ENCODE measurements at places on chromosomes 1 and 21.
A peak's percentile ranks its signal among the peaks of the same experiment; 100 is the strongest.

DNA sequence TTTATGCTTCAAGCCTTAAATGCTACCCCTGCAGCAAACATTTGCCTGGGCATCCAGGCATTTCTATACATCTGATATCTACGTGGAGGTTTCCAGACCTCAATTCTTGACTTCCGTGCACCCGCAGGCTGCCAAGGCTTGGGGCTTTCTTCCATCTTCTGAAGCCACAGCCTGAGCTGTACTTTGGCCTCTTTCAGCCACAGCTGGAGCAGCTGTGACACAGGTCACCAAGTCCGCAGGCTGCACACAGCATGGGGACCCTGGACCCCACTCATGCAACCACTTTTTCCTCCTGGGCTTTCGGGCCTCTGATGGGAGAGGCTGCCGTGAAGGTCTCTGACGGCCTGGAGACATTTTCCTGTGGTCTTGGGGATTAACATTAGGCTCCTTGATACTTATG lies 5.4 kb upstream of the HAO2 start:
- DNase-seq, result no peak

- no peak for DNase-seq
Observed at GRCh38 chr1:152141971-152142584, 16.9 kb downstream of the RPTN start.

DNA sequence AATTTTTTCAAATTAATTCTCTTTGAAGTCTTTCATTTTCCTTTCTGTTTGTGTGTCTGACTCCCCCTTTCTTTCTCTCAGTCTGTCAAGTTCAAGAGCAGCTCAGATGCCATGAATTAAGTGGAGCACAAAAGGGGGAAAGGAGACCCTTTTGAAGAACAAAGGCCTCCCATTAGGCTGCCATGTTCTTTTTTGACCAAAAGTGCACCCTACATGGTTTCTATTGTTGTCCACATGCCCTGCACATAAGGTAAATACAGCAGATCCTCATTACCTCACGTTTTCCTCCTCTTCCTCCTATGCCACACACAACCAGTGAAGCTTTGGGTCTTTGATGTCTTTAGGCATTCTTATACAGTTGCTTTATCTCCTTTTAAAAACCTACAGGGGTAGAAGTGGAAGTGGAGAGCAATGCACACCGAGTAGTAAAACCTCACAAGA lies 47.7 kb downstream of the POU2F1 start:
- DNase-seq, result no peak

DNA sequence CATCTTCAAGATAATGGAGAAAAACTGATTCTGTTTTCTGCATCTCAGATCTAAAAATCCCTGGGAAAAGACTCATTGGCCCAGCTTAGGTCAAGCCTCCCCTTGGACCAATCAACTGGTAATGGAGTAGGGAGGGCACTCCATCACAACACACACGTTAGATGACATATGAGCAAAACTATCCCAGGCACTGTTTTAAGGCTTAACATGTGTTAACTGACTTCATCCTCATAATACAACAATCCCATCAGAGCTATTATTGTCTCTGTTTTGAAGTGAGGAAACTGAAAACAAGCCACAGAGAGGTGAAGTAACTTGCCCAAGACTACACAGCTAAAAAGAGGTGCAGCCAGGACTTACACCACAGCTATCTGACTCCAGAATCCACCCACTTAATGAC lies 14.7 kb upstream of the CITED4 start:
- DNase-seq, result no peak

DNA sequence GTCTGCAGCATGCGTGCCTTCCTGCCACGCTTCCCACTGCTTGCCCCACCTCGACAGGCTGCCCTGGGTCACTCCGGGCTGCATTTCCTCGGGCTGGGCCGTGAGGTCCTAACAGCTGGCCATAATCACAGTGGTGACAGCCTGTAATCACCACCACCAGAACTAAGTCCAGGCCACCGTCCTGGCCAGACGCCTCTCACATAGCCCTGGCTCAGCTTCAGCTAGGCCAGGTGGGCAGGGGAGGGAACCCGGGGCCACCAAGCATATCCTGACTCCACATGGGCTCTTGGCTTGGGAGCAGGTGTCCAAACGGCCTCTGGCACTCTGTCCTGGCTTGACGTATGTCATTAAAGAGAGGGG lies 229.5 kb downstream of the TRABD2B start:
- DNase-seq, result no peak

GRCh38 chr21:43209575-43210453 lies 41.0 kb downstream of the CRYAA start:
- no peak for DNase-seq

DNA sequence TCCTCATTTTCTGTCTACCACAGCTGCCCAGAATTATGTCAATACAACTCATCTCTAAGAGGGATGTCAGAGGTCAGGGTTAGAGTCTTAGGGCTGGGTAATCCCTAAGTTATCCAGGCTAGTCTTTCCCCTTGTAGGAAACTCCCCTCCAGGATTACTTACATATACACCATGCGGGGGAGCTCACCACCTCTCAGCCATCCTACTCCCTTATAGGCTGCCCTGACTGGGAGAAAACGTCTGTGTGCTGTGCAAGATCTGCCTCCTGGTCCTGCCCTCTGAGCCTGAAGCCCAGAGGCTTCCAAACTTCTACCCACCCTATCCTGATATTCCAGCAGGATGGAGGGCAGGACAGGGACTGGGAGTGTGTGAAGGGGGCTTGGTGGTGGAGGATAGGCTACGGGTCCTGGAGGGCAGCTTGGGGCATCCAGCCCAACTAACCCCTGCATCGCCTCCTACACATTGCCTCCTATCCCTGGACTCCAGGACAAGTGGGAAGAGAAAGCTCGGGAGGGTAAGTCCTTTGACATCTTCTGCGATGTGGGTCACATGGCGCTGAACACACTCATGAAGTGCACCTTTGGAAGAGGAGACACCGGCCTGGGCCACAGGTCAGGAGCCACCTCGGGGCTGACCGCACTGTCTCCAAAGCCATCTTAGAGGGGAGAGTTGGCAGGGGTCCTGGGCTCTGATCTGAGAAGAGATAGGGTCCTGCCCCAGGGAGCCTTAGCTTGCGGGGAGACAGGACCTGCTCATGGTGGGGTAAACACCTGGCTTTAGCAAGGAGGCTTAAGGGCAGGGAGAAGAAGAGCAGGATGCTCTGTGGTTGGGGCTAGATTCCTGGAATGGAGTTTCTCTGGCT lies 14.4 kb downstream of the CYP4B1 start:
- no peak for DNase-seq

DNA sequence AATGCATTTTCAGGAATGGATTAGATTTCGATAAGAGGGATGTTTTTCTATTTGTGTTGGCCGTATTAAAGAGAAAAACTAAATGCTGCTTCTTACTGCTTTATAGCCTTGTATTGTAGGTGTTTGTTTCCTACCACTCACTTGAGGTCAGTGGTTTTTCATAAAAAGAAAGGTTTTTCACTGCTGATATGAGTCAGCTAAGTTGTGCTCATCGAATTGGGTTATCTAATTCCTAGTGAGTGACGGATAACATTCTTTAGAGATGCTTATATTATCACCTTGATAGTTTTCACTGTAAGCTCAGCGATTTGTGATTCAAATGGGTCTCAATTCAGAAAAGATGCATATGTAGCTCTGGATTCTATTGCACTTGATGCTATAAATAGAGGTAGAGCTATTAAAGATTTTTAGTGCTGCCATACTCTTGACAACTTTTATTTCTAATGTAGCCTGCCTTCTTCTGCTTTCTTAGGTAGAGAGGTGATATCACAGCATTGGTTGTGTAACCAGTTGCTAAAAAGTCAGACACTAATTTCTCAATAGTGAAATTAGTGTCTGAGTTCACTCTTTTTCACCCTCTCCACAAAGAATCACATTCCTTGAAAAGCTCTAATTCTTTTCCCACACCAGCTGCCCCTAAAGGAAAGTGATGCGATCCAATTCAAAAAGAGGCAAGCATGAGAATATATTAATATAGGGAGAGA lies 180.0 kb downstream of the RASAL2 start:
- no peak for DNase-seq

DNA sequence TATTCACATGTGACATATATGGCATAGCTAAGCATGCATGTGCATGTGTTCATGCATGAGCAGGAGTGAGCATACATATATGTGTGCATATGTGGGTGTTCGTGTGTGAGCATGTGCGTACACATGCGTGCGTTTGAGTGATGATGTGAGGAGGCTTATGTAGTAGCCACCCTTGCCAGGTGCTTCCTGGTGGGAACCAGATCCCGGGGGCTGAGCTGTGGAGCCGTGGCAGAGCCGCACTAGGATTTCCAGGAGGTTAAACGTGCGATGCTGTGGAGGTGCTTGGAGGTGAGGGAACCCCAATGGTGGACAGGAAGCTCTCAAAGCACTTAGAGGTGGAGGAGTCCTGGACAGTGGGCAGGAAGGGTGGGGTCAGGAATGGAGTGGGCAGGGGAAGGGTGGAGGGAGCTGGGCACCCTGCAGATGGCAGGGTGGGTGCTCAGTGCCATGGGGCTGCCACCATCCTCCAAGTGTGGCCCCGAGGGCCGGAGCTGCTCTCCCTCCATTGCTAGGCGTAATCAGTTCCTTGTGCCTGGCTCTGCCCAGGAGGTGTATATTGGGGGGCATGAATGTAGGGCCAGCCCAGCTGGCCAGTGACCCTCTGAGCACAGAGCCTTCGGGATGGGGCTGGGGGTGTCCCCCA lies 48.5 kb downstream of the COL18A1 start:
- no peak for DNase-seq

DNA sequence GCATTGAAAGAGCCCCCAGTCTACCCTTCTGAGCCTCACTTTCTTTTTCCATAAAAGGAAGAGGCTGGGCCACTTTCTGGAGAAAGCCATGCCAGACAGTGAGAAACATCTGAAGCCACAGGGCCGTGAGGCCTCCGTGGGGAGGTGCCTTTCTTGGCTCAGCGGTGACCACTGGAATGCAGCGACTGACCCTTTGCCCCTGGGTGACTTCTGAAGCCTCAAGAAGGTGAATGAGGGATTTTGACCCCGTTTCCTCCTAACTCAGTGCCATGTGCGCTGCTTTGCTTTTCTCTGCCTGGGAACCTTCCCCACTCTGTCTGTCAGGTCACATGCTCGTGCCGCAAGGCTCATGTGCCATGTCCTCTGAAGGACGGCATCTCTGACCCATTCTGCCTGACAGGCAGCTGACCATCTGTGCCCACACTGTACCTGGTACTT lies 44.7 kb upstream of the A3GALT2 start:
- DNase-seq, result no peak

- no peak for DNase-seq
Observed at GRCh38 chr1:204307334-204307883, 52.3 kb downstream of the PLEKHA6 start.

- DNase-seq, result no peak
Observed at GRCh38 chr1:114215436-114215835, 61.8 kb upstream of the SYT6 start.

GRCh38 chr1:181676269-181676668 lies 193.0 kb downstream of the CACNA1E start:
- peak; percentile 10 for DNase-seq

DNA sequence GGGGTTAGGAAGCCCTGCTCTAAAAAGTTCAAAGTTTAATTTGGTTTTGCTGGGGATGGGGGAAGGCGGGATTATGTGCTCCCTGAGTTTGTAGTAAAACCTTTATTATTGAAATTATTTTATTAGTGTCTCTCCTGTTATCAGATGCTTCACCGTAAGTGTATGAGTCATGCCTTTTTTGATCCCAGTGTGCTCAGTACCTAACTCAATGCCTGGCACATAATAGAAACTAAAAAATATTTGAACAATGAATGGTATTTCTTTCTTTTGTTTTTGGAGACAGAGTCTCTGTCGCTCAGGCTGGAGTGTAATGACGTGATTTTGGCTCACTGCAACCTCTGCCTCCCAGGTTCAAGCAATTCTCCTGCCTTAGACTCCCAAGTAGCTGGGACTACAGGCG lies 6.4 kb downstream of the SNRPE start:
- DNase-seq, result no peak

- DNase-seq, result no peak
Observed at GRCh38 chr1:164743976-164744375, 185.0 kb downstream of the PBX1 start.

DNA sequence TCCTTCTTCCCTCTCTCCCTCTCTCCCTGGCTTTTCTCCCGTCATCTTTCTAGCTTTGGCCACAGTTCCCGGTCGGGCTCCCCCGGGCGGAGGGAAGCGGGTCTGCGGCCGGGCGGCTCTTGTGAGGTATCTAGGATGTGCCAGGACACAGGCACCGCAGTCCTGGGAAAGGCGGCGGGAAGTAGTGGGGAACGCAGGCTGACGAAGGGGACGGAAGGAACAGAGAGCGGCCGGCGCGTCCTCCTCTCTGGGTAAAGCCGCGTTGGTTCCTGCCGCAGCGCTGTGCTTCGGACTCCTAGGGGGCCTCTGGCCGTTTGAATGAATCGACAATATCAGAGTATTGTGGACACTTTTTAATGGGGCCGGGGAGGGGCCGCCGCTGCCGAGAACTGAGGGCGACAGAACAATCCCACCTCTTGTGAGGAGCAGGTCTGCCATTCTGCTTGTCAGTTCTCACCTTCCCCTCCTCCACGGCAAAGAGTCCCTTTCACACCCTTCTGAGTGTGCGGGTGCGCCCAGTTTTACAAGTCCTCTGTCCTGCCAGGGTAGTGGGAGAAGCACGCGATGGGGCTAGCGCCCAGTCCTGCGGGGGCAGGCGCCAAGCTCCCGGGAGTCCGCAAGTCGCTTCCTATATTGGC lies 1.2 kb upstream of the LHX9 start:
- DNase-seq, result no peak

DNA sequence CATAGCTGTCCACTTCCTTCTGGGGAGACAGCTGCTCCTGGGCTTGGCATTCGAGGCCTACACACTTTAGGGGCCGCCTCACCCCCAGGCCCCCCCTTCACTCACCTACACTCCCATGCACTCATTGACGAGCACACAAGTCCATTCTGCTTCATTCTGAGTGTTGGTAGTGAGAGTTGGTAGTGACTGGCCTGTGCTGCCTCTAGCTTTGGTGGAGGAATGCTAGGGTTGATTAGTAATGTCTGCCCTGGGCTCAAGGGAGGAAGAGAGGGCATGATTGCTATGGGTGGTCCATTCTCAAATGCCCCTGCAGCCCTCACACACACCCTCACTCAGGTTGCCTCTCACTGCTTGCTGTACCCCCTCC lies 30.4 kb downstream of the TRIM11 start:
- DNase-seq, result no peak

- no peak for DNase-seq
Observed at GRCh38 chr1:242800521-242800920, 276.0 kb upstream of the PLD5 start.

DNA sequence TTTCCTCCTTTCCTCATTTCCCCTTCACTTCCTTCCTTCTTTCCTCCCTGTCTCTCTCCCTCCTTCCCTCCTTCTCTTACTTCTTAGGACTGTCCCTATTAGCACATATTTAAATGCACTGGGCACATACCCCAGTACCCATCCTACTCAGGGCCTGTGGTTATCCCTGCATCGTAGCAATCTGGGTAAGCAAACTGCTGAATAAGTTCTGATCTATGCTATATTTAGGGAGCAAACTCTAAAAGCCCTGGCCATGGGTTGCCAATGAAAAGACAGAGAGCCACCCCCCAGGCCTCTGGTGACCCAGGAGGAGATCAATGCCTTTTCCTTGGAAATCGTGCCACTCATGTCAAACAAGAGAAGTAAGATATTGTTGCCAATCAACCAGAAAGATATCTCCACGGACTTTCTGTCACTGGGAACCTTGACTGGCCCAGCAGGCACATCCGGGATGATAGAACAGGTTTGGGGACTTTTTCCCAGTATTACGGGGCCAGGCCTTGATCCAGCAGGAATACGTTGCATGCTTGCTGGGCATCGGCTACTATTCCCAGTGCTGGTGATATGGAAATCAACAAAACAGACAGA lies 5.4 kb downstream of the FAM3B start:
- DNase-seq, result no peak

- no peak for DNase-seq
Observed at GRCh38 chr1:218304281-218305039, 19.4 kb downstream of the RRP15 start.

GRCh38 chr1:244173240-244173639 lies 122.2 kb downstream of the ZBTB18 start:
- DNase-seq, result no peak
